ENCODE measurements at places on chromosomes 11 and 22.

GRCh38 chr11:60332846-60333245, 5.8 kb downstream of the MS4A6E start:
- no peak for DNase-seq

DNA sequence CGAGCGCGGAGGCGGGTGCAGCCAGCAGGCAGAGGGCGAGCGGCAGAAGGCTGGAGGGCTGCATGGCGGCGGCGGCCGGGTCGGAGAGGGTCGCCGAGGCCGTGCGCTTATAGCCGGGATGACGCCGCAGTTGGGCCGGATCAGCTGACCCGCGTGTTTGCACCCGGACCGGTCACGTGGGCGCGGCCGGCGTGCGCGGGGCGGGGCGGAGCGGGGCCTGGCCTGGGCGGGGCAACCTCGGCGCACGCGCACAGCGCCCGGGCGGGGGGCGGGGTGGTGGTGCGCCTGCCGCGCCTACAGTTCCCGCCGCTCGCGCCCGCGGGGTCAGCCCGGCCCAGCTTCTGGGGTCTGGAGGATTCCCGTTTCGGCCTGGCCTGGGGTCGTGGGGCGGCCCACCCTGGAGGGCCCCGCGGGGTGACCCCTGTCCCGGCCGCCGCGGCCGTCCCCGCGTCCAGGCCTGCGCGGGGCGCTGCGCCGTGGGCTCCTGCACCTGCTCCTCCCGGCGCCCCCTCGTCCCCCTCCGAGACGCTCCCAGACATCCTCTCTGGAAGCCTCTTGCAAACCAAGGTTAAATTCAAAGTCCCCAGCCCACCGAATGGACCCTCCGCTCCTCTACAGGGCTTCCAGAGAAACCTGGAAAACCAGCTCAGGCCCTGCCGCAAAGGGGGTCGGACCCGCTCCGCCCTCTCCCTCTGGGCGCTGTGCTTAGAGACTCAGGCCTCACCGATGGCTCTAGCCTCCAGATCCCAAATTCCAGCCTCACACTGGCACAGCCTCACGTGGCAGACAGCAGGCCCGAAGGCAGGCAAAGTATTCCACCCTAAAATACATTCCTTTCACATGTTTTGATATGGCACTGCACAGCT, at the start of gene CTSD:
Gene CTSD (minus strand): TSS at position 132 of the 866 bp plus-strand sequence. CDS start 68 bp downstream, at position 64.
- DNase-seq: peak; percentile 91

GRCh38 chr11:121670805-121671282, 218.1 kb upstream of the SORL1-AS1 start:
- no peak for DNase-seq

GRCh38 chr11:100687630-100688395, 725 bp downstream of the ARHGAP42 start:
- DNase-seq: peak; percentile 3

- DNase-seq: no peak
These were observed 739 bp downstream of the CELSR1 start for GRCh38 chr22:46536537-46537224.

DNA sequence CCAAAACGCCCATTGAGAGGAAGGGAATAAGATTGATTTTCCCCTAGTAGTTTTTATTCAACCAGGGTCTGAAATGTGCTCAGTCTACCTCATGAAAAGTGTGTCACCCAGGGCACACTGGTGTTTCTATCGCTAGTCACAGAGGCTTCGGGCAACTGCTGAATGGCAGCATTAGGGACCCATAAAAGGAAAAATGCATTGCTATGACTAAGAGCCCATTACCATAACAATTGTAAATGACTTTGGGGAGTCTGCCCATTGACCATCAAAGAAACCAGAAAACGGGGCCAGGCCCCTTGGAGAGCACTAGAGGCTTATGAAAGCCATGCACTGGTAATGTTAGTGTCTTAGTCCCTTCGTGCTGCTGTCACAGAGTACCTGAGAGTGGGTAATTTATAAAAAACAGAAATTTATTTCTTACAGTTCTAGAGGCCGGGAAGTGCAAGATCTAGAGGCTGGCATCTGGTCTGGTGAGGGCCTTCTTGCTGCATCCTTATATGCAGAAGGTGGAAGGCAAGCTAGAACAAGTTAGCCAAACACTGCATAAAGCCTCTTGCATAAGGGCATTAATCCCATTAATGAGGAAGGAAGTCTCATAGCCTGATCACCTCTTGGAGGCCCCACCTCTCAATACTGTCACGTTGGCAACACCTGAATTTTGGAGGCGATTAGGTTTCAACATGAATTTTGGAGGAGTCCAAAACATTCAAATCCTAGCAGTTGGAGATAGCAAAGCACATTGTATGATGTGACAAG, 306.7 kb downstream of the ST3GAL4 start:
- DNase-seq: no peak

GRCh38 chr11:71774603-71775222, 58.3 kb upstream of the DEFB108B start:
- DNase-seq: no peak

GRCh38 chr11:10654811-10655150, 38.8 kb downstream of the IRAG1 start:
- DNase-seq: no peak

DNA sequence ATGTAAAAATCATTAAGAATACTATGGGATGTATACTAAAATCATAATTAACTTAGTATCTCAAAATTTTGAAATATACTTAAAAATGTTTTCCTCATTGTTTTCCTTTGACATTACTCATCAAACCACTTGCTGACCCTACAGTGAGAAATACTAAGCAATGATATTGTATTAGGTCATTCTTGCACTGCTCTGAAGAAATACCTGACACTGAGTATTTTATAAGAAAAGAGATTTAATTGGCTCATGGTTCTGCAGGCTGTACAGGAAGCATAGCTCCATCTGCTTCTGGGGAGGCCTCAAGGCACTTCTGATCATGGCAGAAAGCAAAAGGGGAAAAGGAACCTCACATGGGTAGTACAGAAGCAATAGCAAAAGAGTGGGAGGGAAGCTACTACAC, 950.9 kb upstream of the CHORDC1 start:
- DNase-seq: no peak

- no peak for DNase-seq
These were observed 51.4 kb upstream of the RASD2 start for GRCh38 chr22:35489239-35489638.

DNA sequence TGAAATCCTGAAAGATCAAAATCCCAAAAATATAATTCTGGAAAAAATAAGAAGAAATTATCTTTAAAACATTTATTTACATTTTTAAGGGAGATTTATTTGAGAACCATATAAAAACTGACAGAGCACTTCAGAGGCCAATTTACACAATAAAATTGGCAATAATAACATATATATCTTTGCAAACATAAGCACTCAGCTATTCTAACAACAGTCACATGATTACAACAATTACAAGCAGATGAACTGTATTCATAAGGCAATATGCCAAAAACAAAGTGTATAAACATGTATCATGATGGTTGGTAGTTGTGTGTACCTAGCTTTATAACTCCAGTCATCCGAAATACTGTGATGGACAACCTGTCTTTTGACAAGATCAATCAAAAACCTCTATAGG, 17.7 kb upstream of the RASSF10 start:
- no peak for DNase-seq

GRCh38 chr22:36395915-36396314, 8.1 kb upstream of the MYH9 start:
- DNase-seq: no peak

DNA sequence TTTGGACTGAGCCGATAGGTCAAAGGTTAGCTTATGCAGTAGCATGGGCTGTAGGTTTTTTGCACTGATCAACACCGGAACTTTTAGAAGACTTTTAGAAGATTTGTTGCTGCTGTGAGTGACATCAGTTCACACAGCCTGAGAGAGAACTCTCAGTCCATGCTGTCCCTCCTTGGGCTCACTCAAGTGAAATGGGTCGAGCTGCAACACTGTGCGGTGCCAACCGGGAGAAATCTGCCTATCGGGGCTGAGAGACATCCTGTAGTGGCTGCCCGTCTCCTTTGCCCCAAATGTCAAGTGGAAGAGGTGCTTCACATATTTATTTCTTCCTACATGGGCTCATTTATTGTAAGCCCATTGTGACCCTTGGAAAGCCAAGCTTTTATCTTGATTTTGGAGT, 170.2 kb downstream of the LDLRAD3 start:
- DNase-seq: no peak

GRCh38 chr22:32994041-32994830, 63.9 kb downstream of the SYN3 start:
- DNase-seq: no peak

- no peak for DNase-seq
These were observed 39.1 kb downstream of the B3GAT1 start for GRCh38 chr11:134372961-134373360.

GRCh38 chr11:31443802-31444201, 65.6 kb downstream of the IMMP1L start:
- no peak for DNase-seq

DNA sequence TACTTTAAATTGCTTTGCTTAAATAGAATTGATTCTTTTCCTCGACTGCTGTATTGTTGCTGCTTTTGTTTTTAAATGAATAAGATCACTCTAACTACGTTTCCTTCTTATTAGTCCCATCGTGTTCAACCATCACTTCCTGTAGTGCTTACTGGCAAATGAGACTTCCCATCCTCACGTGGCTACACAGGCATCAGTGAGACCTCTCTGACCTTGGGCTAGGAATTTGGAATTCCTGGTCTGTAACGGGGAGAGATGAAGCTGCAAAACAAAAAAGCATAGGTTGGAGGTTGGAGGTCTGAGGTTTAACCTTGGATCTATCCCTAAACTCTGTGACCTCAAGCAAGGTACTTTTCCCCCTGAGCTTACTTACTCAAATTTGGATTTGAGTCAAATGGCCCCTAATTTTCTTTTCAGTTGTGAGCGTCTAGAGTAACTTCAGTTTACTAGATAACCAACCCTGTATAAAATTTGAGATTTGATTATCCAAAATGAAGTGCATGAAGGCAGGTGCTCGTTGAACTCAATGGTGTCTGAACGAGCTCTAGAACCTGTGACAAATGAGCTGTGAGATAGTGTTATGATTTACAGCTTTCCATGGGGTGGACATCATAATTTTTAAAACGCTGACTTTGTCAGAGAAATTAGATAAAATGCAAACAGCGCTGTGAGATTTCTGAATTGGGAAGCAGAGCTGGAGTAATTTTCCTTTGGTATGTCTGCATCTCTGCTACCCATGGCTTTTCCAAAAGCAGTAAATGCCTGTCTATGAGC, 151.2 kb downstream of the DBX1 start:
- no peak for DNase-seq

DNA sequence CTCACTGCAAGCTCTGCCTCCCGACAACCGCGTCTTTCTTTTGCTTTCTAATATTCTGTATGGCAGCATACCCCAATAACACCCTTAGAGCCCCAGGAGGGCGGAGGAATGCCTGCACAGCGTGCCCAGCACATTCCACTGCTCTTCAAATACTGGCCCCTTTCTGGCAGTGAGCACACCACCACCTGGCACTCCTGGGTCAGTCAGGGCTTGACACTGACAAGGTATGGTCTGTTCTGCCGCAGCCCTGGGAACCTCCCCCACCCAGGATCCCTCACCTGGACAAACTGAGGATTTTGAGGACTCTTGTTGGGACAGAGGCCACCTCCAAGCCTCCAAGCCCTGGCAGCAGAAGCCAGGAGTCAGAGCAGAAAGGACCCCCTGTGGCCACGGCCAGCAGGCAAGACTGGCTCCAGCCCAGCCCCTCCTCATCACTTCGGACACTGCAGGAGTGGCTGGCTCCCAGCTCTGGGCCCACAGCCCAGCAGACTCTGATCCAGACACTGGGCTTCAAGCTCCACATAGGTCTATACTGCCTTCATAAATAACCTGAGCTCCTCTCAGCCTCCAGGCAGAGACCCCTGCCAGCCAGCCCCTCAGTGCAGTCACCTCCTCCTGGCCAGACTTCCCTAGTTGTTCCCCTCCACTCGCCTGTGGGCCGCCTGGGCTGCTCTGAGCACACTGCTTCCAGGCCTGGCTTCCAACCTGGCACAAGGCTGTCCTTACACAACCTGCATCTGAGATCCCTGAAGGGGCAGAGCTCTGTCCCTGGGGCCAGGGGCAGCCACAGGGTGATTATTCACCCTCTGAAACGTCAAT, 14.5 kb downstream of the CARS1 start:
- DNase-seq: no peak

DNA sequence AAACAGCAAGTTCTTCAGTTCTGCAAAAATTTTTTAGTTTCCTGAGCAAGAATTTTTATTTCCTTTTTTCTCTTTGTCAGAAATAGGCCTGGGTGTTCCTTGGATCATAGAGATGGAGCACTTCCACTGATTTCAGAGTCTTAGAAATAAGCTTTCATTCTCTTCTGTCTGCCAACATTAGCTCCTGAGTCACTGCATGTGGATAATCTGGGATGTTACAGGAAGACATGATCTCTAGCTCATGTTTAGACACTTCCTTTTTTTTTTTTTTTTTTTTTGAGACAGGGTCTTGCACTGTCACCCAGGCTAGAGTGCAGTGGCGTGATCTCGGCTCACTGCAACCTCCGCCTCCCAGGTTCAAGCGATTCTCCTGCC, 13.2 kb upstream of the TMEM218 start:
- DNase-seq: no peak

DNA sequence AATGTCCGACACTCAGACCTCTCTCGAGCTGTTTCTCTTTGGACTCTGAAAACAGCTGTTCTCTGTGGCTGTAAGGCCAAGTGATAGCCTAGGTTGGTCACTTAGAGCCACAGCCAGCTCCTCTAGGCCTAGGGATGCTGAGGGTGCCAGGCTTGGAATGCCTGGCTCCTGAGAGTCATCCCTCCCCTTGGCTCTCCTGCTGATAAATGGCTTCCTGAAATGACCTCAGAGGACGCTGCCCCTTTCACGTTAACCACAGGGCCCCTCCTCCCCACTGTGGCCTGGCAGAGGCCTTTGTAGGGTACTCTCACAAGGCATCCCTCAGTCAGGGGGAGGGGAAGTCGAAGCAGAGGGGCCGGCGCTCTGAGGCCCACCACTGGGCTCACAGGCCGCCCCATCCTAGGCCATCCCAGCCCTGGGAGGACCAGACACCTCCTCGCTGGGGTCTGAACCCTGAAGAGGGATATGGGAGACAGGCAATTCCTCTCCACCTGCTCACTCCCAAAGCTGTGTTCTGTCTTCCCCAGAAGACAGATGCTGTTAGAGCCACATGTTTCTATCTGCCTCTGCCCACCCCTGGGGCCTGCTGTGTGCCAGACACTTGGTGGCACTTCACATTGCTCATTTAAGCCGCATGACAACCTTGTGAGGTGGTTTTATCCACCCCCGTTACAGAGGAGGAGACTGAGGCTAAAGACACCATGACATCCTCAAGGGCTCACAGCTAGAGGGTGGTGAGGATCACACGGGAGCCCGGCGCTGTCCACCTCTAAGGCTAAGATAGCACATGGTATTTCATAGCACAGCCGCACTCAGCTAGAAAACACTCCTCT, 50.9 kb downstream of the ARFGAP3 start:
- DNase-seq: no peak

DNA sequence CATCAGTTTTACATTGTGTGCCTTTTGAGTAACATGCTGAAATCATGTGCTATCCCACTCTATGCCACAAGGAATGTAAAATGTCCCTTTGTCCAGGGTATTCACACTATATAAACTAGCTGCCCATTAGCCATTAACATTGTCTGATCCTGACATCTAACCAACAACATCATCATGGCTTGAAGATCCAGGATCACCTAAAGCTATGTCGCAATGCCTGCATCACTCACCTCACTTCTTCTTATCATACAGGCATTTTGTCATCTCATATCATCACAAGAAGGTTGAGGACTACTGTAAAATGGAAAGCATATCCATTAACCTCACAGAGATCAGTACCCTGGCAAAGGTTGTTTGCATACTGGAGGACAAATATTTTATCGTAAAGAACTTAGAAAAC, 742.3 kb downstream of the DLG2 start:
- no peak for DNase-seq
